ENCODE measurements at places on chromosomes 6 and 20. TPM values are rescaled to one million over a fixed set of nuclear protein-coding genes. Genes with fewer than 3 reads are reported as not detected.

GRCh38 chr20:51715856-51716185 lies 52.4 kb downstream of the ATP9A start:
- no peak for DNase-seq

DNA sequence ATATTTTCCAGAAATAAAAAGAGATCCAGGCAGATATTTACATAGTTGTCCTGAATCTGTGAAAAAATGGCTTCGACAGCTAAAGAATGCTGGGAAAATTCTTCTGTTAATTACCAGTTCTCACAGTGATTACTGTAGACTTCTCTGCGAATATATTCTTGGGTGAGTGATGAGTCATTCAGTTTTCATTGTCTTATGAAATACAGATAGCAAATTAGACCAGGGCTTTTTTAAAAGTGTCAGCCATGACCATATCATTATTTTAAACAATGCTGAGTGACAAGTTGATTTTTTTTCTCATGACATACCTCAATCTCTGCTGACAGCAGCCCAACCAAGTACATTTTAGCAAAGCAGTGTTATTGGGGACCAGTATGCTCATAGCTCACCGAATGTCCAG lies 32.8 kb downstream of the TSPYL4 start:
- DNase-seq: no peak

GRCh38 chr6:163627274-163628062 lies 212.9 kb downstream of the QKI start:
- DNase-seq: no peak

DNA sequence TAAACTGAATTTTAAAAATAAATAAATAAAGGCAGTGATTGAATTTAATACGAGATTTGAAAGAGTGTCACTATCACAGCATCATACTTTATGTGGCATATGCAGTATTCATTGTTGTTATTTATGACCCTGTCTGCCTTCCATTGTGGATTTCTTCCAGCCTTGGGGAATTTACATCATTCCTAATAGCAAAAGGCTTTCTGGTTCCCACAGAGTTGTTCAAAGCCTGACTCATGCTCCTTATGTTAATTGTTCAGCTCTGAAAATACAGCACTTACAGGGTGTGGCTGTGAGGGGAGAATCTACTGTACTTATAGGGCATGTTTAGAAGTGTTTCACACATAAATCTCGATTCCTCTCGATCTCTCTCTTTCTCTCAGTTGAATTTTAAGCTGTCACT lies 54.4 kb downstream of the JAG1 start:
- no peak for DNase-seq

DNA sequence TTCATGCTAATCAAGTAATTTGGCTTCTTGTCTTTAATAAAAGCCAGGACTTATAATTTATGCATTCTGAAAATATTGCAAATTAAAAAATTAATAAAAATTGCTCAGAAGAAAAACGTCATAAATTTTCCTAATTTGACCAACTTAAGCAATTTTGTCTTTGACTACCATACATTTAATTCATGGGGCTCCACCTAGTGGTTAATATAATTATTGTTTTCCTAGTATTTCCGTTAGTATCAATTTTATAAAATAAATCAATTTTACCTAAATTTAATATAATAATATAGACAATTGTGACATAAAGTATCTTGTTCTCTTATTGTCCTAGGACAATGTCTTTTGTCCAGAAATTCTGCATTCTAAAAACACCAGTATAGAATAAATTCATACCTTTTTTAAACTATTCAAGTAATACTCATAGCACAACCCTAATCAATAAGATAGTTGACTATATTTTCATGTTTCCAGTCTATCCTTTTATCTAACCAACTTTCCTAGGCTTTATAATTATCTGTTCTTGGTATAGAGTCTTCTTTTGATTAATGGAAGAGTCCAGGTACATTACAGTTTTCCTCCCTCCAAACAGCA lies 319.9 kb downstream of the TRDN start:
- no peak for DNase-seq

GRCh38 chr6:47034926-47035325 lies 7.2 kb downstream of the ADGRF1 start:
- peak; percentile 88 for DNase-seq

DNA sequence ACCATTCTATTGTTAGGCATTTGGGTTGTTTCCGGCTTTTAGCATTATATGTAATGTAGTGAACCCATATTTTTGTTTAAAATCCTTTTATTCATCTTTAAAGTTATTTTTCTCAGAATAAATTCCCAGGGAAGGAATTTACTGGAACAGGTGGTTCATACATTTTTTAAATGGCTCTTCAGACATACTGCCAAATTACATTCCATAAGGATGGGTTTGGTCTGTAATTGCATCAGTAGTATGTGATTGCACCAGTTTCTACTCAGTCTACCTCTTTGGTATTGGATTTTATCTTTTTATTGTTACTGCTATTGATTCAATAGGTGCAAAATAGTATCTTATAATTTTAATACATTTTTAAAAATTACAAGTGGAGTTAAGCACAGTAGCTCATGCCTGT lies 27.2 kb downstream of the BRPF3 start:
- DNase-seq: no peak

DNA sequence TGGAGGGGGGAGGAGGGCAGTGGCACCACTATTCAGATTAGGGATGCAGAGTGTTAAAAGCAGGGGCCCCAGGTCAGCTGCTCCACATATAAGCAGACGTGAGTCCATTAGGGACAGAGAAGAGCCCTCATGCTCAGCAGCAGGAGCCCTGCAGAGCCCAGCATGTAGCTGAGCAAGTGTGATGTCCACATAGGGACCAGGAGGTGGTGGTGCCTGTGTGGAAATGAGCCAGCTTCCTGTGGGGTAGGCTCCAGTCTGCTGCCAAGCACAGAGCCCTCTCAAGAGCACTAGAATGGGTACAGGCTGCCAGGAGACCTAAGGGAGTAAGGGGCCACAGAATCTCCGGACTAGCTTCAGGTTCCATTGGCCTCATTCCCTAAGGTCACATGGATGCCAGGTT lies 57.9 kb upstream of the MLN start:
- DNase-seq: no peak

GRCh38 chr6:132511210-132511830 lies 1.6 kb downstream of the STX7 start:
- DNase-seq: no peak

- DNase-seq: no peak
Observed at GRCh38 chr6:40054602-40055001, 120.3 kb upstream of the MOCS1 start.

GRCh38 chr6:64683682-64684081 lies 1023.3 kb downstream of the EYS start:
- no peak for DNase-seq

GRCh38 chr20:57104651-57105204 lies 161.7 kb downstream of the BMP7 start:
- no peak for DNase-seq

GRCh38 chr6:155003476-155003875 lies 8.4 kb downstream of the TIAM2 start:
- no peak for DNase-seq

DNA sequence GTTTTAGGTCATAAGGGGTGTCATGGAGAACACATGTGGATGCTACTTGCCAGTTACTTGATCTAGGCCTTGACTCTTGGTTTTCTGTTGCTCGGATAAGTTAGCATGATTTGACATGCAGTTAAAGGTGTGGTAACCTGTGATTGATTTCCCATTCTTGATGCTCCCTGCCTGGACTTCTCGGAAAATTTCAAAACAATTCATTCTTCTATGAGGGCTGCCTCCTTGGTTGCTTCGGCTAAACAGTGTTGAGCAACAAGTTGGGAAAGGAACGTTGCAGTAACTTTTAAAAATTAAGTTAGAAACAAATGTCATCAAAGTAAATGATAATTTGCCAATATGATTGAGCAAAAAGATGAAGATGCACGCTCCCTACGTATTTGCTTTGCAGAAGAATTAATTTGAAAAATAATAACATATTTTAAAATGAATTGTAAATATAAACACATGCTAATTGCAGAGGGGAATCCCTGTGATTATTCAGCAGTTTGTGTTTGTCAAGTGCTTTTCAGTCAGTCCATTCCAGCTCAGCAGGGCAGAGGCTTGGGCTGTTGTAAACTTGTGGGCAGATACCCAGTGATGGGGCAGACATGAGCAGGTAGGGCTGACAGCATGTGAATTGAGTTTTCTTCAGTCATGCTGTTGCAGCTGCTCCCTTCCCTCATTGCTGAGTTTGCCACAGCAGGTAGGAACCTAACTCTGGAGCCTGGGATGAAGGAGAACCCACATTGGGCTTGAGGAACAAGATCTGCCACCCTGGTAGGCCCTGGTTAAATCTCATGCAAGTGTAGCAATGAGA lies 110.2 kb downstream of the ESR1 start:
- no peak for DNase-seq

DNA sequence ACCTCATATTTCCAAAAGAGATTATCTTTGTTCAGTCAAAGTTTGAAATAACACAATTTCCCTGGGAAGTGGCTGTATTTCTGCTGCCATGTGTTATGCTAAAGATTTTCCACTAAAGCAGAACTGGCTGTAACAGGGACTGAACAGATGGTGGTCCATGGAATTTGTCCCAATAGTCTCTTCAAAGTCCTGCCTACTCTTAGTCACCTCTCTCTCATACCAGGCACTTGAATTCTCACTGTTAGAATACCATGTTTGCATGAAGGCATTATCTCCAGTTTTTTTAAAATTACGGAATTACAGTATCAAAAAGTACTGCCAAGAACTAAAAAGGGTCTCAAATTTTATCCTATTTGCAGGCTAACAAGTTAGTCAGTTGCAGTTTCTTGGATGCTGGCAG lies 105.0 kb upstream of the HDDC2 start:
- no peak for DNase-seq

DNA sequence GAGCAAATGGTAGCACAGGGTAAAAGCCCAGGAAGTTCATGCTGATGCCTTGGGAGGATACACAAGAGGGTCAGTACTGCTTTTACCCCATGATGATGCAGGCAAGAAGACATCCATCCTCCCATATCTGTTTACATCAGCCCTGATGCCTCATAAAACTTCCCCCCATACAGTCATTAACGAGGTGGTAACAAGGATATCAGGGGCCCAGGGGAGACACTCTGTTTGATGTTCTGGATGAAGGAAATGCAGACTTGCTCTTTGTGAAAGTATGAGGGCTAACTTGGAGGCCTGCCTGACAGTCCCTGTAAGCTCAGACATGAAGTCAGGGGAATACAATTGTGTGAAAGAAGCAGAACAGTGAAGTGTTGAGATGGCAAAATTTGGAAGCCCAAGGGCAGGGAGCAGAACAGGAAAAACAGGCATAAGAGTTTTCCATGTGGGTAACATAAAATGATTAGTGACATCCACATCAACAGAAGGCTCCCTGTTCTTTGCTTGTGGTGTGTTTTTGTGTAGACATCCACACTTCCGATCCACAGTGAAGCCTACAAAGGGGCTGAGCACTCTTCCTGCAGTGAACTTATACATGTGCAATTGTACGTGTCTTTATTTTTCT lies 813.4 kb downstream of the MAFB start:
- DNase-seq: no peak

DNA sequence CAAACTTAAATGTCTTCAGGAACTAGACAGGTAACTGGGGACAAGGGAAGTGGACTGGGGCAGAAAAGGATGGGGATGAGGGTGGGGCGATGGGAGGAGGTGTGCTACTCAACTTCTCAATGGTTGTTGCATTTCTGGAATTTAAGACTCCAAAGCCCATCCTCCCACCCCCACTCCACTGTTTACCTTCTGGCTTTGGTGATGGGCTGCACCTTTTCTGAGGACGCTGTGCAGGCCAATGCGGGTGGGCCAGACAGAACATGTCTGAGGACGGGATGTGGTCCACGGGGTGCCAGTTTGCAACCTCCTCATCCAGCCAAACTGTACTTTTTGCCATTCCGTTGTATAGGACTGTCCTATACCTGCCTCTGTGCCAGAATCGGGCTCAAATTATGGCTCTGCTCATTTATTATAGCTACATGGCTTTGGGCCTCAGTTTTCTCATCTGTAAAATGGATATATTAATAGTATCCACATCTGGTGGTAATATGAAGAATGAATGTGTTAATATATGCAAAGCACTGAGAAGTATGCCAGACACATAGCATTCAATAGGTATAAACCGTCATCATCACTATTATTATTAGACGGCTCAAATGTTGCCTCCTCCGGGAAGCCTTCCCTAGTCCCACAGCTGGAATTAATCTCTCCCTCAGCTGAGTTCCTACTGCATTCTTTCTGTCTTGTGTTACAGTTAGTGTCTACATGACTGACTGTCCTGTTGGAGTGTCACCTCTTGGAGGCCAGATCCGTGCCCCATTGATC lies 31.0 kb upstream of the VEGFA start:
- DNase-seq: no peak

DNA sequence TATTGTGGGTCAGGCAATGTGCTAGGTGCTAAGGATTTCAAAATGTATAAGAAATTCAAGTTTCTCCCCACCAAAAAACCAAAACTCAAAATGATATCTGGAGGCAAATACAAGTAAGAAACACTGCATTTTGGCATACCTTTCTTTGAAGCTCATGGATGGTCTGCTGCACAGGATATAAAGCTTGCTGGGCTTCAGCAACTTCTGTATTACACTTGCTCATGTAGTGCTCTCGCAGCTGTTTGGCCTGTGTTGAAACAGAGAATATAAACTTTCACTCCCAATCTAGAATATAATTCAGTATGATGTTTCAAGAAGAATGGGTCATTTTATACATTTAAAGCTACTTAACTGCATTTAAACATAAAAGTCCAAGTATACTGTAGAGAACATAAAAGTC lies 39.6 kb downstream of the SHPRH start:
- DNase-seq: no peak

- no peak for DNase-seq
Observed at GRCh38 chr20:32962053-32962452, 42.2 kb downstream of the SUN5 start.

- DNase-seq: peak; percentile 68
Observed at GRCh38 chr20:50190251-50191064, at the start of gene CEBPB. Gene CEBPB (plus strand): TSS chr20:50190830. CDS start chr20:50191034, 204 bp downstream.

GRCh38 chr6:84422380-84422968 lies 195.0 kb upstream of the CEP162 start:
- DNase-seq: peak; percentile 31

DNA sequence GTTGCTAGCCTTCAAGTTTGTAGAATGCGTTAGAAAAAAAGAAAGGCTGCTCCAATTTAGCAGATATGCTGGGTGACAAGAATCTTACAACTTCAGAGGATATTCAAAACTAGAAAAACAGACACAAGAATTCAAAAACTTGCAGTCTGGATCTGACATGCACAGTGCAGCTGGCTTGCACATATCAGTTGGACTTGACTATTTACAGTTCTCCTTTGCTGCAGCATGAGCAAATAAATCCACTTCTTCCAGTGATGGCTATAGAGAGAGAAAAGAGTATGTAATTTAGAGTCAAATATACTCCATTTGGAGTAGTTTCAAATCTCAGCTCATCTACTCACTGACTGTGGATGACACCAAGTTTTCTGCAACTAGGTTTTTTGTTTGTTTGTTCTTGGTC lies 247.0 kb downstream of the RIMS1 start:
- DNase-seq: no peak

The GSTA2 gene
- not detected for total RNA-seq

The TREM2 gene
- 0.95 TPM for total RNA-seq

The VTA1 gene
- 73.6 TPM for total RNA-seq

The ROS1 gene
- total RNA-seq: not detected

The TJAP1 gene
- total RNA-seq: 10.5 TPM

The PTGIS gene
- 118 TPM for total RNA-seq

The IFNGR1 gene
- 105 TPM for total RNA-seq

The ZSCAN23 gene
- total RNA-seq: 15.5 TPM

The L3MBTL1 gene
- 14.5 TPM for total RNA-seq

The C20orf141 gene
- not detected for total RNA-seq

Measured in urinary bladder (tissue), 4 donors.